ENCODE measurements at places on chromosomes 3 and 15. TPM values are rescaled to one million over a fixed set of nuclear protein-coding genes. Genes with fewer than 3 reads are reported as not detected.
A peak's percentile ranks its signal among the peaks of the same experiment; 100 is the strongest.

- no peak for DNase-seq
Measured at GRCh38 chr3:117606866-117607265, 897.3 kb downstream of the TUSC7 start.

GRCh38 chr3:123089611-123090331 is 22.9 kb downstream of the PDIA5 start:
- DNase-seq, result peak; percentile 72

DNA sequence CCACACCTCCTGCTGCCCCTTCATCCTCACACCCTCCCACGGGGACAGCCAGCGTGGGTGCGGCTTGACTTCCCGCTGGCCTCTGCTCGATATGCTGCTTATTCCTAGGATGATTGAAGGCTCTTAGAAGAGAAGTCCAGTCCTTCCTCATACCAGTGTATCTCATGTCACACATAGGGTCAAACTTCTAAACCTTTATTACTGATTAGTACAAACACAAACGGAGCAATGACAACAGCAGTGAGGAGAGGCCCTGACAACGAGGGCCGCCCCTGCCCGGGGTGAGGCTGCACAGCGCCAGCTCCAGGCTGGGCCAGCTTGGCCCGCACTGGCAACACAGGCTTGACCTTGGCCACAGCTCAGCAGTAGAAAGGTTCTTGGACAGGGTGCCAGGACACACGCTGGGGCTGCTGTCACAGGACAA is 3.7 kb downstream of the CIB1 start:
- peak; percentile 80 for DNase-seq

DNA sequence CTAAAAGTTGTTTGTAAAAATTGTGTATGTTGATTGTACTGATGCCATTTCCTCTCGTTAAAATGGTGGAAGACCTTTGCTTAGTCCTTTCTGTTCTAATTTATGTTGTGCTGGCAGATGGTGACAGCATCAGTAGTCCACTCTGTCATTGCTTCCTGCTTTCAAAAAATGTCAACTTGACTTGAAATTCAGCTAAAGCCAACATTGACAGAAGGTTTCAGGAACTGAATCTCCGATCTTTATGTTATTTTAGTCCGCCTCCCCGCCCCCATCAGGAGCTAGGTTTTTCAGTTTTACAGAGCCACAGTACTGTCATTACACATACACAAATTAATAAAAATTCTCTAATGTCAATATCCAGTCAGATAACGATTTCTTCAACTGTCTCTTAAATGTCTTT is 1.5 kb downstream of the CEP63 start:
- no peak for DNase-seq

GRCh38 chr3:126537730-126538281 is 13.9 kb downstream of the CHST13 start:
- DNase-seq, result peak; percentile 42

- no peak for DNase-seq
Measured at GRCh38 chr15:32722136-32722535, 4.3 kb downstream of the GREM1 start.

GRCh38 chr15:95132774-95133173 is 901.4 kb downstream of the MCTP2 start:
- DNase-seq, result no peak

GRCh38 chr15:101609742-101610610 is 42.2 kb downstream of the TM2D3 start:
- no peak for DNase-seq

GRCh38 chr3:121660356-121661171 is at the start of gene HCLS1:
HCLS1 (minus strand) TSS chr3:121660903; CDS start chr3:121658347, 2,556 bp downstream.
- peak; percentile 61 for DNase-seq

- DNase-seq, result peak; percentile 70
Measured at GRCh38 chr3:195907934-195908693, at the start of gene TNK2. TNK2 (minus strand) TSS chr3:195908551; CDS start chr3:195888588, 19,963 bp downstream.

DNA sequence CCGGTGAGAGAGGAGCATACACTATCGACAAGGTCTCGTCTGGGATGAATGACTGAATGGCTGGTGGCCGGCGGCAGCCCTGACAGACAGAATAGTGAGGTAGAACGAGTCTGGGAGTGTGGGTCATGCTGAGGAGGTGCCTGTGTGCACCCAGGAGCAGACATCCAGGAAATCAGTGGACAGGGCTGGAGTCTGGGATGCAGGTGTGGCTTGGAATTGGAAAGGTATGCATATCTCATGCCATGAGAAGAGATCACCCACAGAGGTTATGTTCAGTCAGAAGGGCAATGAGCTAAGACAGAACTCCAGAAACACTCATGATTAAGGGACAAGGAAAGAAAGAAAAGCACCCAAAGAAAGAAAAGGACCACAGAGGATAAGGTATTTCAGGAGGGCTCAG is 20.8 kb downstream of the HACD2 start:
- no peak for DNase-seq

CHL1 gene
- total RNA-seq, result 15.3 TPM

CFAP91 gene
- total RNA-seq, result not detected

SCAANT1 gene
- total RNA-seq, result not detected

SLC6A6 gene
- 34.9 TPM for total RNA-seq

CCR8 gene
- total RNA-seq, result 0.29 TPM
